ENCODE measurements at places on chromosomes 16 and 17. TPM values are rescaled to one million over a fixed set of nuclear protein-coding genes. Genes with fewer than 3 reads are reported as not detected.

GRCh38 chr17:74215342-74215727, 2.0 kb downstream of the TTYH2 start:
- no peak for DNase-seq
- H3K27me3 ChIP-seq: no peaks in the 10 kb centered on the region
- no peaks in the 10 kb centered on the region for H3K36me3 ChIP-seq
- no peak overlapping the region for H3K27ac ChIP-seq

- no peak overlapping the region for H3K27ac ChIP-seq
- H3K36me3 ChIP-seq: no peaks in the 10 kb centered on the region
- no peaks in the 10 kb centered on the region for H3K27me3 ChIP-seq
These were observed 2.1 kb upstream of the TOM1L1 start for GRCh38 chr17:54898576-54898975.

DNA sequence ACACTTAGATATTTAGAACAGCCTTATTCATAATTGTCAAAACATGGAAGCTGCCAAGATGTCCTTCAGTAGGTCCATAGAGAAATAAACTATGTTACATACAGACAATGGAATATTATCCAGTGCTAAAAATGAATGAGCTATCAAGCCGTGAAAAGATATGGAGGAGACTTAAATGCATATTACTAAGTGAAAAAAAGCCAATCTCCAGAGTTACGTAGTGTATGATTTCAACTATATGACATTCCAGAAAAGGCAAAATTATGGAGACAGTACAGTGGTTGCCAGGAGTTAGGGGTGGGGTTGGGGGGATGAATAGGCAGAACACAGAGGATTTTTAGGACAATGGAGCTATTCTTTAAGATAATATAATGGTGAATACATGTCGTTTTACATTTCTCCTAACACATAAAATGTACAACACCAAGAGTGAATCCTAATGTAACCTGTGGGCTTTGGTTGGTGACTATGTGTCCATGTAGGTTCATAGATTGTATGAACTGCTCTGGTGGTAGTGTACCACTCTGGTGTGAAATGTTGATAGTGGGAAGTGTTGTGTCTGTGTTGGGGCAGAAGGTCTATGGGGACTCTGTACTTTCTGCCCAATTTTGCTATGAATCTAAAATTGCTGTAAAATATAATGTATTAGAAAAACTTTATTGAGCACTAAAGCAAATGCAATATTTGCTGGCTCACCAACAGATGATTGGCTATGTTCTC, 122.6 kb downstream of the USP22 start:
- no peak overlapping the region for H3K27ac ChIP-seq
- DNase-seq: no peak
- no peaks in the 10 kb centered on the region for H3K4me1 ChIP-seq
- H3K4me3 ChIP-seq: no peak overlapping the region

DNA sequence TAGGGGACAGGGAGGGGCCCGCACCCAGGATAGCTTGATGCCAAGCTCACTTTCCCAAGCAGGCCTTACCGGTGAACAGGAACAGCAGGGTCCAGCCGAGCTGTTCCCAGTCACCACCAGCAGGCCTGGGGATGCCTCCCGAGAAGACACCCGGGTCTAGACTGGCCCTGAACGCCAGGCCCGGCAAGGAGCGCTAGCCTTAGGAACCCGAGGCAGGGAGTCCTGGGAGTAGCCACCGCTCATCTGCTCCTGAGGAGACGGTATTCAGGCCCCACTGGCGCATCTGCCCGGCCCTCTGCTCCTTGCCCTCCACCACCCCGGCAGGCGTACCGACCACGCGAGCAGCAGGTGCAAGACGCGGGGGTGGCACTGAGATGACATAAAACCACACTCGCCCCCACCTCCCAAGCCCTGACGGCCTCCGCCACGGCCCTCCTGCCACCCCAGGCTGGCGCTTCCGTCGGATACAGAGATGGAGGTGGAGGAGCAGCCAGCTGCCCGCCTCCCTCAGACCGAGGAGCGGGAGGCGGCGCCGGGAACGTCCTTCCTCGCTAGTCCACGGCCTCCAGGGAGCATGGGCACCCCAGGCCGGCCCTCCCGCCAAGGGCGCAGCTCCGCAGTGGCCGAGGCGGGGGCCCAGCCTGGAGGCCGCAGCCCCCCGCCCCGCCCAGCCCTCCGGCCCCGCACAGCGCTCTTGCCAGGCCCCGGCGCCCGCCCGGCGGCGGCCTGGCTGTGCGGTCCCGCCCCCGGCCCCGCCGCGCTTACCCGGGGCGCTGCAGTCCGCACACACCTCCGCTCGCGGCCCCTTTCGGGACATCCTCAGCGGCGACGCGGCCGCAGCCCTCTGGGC, 661 bp downstream of the GIT1 start:
- H3K4me3 ChIP-seq: peak overlapping the region; percentile 73
- DNase-seq: no peak
- H3K27ac ChIP-seq: no peak overlapping the region
- no peaks in the 10 kb centered on the region for H3K4me1 ChIP-seq

GRCh38 chr16:28917095-28917494, 7.9 kb downstream of the RABEP2 start:
- H3K27ac ChIP-seq: no peak overlapping the region
- no peaks in the 10 kb centered on the region for H3K4me1 ChIP-seq
- DNase-seq: no peak
- no peak overlapping the region for H3K4me3 ChIP-seq
- no peaks in the 10 kb centered on the region for H3K27me3 ChIP-seq

- no peaks in the 10 kb centered on the region for H3K4me1 ChIP-seq
- no peaks in the 10 kb centered on the region for H3K36me3 ChIP-seq
- DNase-seq: no peak
- no peak overlapping the region for H3K27ac ChIP-seq
- H3K4me3 ChIP-seq: no peak overlapping the region
- H3K27me3 ChIP-seq: no peaks in the 10 kb centered on the region
These were observed 7.6 kb upstream of the HNF1B start for GRCh38 chr17:37752482-37752881.

DNA sequence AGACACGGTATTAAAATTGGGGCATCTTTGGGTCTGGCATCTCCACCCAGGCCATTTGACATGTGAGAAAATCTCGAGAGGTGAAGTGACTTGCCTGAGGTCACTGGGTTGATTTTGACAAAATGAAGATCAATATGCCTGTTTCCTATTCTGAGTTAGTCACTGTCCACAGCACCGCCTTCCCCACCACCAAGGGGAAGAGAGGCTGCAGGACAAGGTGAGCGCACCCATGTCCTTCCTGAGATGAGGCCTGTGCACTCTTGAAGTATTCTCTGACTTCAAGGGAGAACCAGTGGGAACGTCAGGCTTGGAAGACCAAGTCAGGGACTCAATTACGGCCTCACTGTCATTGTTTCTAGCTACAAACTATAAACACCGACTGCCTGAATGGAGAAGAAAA, 49.9 kb upstream of the WSB1 start:
- H3K27ac ChIP-seq: no peak overlapping the region
- H3K36me3 ChIP-seq: no peaks in the 10 kb centered on the region

DNA sequence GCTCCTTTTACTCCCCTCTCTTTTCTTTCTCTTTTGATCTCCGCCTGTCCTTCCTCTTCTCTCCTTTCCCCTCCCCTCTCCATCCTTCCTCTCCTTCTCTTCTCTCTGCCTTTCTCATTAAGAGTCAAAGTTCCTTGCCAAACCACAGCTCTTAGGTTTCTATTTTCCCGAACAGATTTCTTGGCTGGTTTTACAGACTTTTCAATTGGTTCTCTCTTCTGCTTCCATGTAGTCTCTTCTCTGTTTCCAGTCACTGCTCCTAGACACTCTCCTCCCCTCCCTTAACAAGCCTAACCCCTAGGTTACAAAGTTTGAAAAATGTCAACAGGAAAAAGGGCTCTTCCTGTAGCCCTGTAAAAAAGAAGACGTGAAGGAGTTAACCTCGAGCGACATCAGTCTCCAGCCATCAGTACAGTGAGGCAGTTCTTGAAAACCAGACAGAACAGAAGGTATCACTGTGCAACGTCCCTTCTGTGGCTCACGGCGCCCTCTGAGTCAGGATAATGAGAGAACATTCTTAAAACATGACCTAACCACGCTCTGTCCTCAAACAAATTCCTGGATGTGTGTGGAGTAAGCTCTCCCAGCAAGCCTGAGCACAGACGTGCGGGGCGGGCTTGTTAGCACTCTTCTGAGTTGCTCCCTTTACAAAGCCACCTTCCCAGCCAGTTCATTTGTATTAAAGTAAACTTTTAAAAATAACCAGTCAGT, 11.6 kb upstream of the MARCHF10 start:
- no peaks in the 10 kb centered on the region for H3K4me1 ChIP-seq
- no peak overlapping the region for H3K4me3 ChIP-seq
- DNase-seq: peak; percentile 85

GRCh38 chr17:50517504-50518383, 9.5 kb downstream of the MYCBPAP start:
- H3K27ac ChIP-seq: no peak overlapping the region
- no peaks in the 10 kb centered on the region for H3K36me3 ChIP-seq
- no peaks in the 10 kb centered on the region for H3K4me1 ChIP-seq
- no peak overlapping the region for H3K4me3 ChIP-seq

- H3K36me3 ChIP-seq: no peaks in the 10 kb centered on the region
- H3K27ac ChIP-seq: no peak overlapping the region
- DNase-seq: no peak
- H3K4me1 ChIP-seq: no peaks in the 10 kb centered on the region
- no peak overlapping the region for H3K4me3 ChIP-seq
These were observed 27.4 kb downstream of the IRF8 start for GRCh38 chr16:85926370-85926769.

DNA sequence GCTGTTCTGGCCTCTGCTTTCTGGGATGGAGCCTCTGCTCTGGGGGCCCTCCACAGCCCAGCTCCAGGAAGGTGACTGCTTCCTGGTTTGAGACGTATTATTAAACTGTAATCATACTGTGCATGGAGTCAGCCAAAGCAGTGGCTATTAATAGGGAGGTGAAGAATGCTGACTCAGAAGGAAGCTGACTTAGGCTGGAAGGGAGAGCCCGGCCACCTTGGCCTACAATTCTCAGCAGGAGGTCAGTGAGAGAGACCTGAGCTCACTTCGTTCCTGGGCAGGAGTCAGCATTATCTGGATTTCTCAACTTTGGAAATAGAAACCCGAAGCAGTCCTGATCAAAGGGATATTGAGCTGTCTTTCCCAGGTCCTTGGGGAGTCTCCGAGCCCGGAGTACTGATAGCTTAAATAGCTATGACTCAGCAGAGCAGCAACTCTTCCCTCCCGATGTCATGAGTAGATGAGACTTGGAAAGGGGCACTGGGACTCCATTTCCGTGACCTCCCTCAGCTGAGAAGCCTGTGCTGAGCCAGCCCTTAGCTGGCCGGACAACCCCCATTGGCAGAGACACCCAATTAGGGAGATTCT, 91.8 kb downstream of the YPEL2 start:
- H3K4me3 ChIP-seq: no peak overlapping the region
- H3K4me1 ChIP-seq: peaks cover 6% of the 10 kb centered on the region
- H3K27me3 ChIP-seq: no peaks in the 10 kb centered on the region
- DNase-seq: peak; percentile 80
- H3K36me3 ChIP-seq: no peaks in the 10 kb centered on the region

- H3K4me3 ChIP-seq: no peak overlapping the region
- H3K36me3 ChIP-seq: peaks cover 7% of the 10 kb centered on the region
- H3K27me3 ChIP-seq: no peaks in the 10 kb centered on the region
These were observed 67.6 kb downstream of the USP31 start for GRCh38 chr16:23081675-23082119.

- H3K27ac ChIP-seq: no peak overlapping the region
- DNase-seq: no peak
- no peaks in the 10 kb centered on the region for H3K27me3 ChIP-seq
These were observed 118.9 kb upstream of the PIRT start for GRCh38 chr17:10956821-10957220.

GRCh38 chr16:47916266-47916665, 239.5 kb downstream of the ABCC12 start:
- no peak overlapping the region for H3K27ac ChIP-seq
- H3K27me3 ChIP-seq: no peaks in the 10 kb centered on the region
- H3K36me3 ChIP-seq: no peaks in the 10 kb centered on the region
- H3K4me3 ChIP-seq: no peak overlapping the region

DNA sequence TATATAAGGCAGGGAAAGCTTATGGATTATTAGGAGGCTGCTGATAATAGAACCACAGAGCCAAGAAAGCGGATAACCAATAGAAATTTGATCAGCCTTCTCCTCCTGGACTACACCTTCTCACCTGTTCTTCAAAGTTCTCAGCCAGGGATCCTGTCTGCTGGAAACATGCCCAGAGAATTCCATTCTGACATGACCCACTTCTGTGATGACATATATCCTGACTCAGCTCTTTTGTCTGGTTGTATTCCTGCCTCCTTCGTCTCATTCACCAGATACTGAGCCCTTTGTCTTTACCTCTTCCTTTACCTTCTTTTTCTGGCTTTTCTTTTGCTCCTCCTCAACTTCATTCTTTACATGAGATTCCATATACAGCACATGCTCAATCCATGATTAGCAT, 576.1 kb downstream of the CDH11 start:
- no peak overlapping the region for H3K27ac ChIP-seq
- DNase-seq: no peak
- no peaks in the 10 kb centered on the region for H3K4me1 ChIP-seq

The MYADML2 gene
- total RNA-seq: not detected

The CCDC40 gene
- 11.3 TPM for total RNA-seq

The FAM171A2 gene
- 2.0 TPM for total RNA-seq

The NKIRAS2 gene
- total RNA-seq: 28.5 TPM

Data from aorta (tissue), 5 donors.